MG63 (cell line): ENCODE measurements at places on chromosomes 11 and 22.

GRCh38 chr11:24900514-24900913, 403.7 kb downstream of the LUZP2 start:
- DNase-seq: no peak

DNA sequence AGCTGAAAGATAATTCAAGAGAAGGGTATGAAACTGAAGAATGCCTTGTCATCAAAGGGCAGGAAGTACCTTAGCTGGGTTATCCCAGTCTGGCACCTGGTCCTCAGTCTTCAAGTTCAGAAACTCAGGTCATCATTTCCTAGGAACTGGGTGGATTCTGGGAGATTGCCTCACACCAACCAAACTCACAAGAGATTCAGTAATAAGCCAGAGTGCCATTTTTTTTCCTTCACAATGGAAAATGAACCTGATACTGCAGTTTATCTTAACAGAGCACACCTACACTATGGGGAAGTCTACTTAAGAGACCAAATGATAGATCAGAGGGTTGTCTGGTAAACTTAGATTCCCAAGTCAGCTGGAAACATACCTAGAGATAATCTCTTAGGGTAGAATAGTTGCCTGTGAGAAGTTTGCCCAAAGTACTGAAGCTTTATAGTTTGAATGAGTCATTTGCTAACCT, 3.8 kb upstream of the BUD13 start:
- DNase-seq: no peak

GRCh38 chr11:60724420-60724819, at the start of gene MS4A18:
Gene MS4A18 (plus strand): TSS chr11:60724720.
- DNase-seq: no peak

GRCh38 chr11:68845351-68846002, 3.8 kb upstream of the CPT1A start:
- peak; percentile 13 for DNase-seq

DNA sequence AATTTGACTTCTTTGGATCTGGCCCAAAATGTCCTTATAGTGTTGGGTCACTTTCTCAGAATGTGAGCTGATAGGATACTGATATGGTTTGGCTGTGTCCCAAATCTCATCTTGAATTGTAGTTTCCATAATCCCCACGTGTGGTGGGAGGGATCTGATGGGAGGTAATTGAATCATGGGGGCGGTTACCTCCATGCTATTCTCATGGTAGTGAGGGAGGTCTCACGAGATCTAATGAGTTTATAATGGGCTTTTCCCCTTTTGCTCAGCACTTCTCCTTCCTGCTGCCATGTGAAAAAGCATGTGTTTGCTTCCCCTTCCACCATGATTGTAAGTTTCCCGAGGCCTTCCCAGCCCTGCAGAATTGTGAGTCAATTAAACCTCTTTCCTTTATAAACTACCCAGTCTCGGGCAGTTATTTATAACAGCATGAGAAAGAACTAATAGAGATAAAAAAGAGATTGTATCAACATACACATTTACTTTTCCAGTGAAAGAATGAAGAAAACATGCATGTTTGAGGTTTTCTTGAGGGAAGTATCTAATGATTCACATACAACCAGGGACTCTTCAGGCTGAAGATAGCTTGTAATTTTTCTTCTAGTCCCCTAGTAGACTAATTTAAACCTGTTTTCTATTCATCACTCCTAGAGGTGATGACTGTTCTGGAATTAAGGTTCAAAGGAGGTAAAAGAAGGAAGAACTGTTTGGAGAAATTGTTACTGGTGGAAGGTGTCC, 17.3 kb upstream of the CSTF3 start:
- DNase-seq: no peak

DNA sequence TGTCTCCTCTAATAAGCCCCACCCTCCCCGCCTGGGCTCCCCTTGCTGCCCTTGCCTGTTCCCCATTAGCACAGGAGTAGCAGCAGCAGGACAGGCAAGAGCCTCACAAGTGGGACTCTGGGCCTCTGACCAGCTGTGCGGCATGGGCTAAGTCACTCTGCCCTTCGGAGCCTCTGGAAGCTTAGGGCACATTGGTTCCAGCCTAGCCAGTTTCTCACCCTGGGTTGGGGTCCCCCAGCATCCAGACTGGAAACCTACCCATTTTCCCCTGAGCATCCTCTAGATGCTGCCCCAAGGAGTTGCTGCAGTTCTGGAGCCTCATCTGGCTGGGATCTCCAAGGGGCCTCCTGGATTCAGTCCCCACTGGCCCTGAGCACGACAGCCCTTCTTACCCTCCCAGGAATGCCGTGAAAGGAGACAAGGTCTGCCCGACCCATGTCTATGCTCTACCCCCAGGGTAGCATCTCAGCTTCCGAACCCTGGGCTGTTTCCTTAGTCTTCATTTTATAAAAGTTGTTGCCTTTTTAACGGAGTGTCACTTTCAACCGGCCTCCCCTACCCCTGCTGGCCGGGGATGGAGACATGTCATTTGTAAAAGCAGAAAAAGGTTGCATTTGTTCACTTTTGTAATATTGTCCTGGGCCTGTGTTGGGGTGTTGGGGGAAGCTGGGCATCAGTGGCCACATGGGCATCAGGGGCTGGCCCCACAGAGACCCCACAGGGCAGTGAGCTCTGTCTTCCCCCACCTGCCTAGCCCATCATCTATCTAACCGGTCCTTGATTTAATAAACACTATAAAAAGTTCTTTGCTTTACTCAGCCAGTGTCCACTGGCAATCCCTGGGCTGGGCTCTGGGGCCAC, 14.4 kb downstream of the TSKU start:
- DNase-seq: no peak

- DNase-seq: no peak
These were observed 36.6 kb downstream of the PDGFB start for GRCh38 chr22:39208013-39208680.

GRCh38 chr11:70174547-70175235, 28.4 kb upstream of the FADD start:
- no peak for DNase-seq

GRCh38 chr11:79335681-79336080, 105.1 kb downstream of the TENM4 start:
- DNase-seq: no peak

DNA sequence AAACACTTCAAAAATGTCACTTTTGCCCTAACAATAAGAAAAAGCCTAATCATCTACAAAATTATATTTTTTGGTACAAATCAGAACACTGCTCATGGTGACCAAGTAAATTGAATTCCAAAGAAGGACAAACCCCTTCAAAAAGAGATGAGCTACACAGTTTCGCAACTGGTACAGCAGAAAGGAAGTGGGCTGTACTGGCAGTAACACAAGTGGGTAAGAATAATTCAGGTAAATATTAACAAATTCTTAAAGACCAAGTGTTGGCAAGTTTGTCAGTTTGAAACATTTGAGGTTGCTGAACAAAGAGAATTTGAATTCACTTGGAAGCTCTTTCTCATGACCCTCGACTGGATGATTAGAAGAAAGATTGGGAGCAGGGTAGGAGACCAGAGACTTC, 35.5 kb downstream of the MSANTD4 start:
- DNase-seq: no peak
